ENCODE measurements at places on chromosomes 3 and 15.
A peak's percentile ranks its signal among the peaks of the same experiment; 100 is the strongest.

- DNase-seq = no peak
Measured at GRCh38 chr3:100131241-100131640, 16.9 kb upstream of the FILIP1L start.

DNA sequence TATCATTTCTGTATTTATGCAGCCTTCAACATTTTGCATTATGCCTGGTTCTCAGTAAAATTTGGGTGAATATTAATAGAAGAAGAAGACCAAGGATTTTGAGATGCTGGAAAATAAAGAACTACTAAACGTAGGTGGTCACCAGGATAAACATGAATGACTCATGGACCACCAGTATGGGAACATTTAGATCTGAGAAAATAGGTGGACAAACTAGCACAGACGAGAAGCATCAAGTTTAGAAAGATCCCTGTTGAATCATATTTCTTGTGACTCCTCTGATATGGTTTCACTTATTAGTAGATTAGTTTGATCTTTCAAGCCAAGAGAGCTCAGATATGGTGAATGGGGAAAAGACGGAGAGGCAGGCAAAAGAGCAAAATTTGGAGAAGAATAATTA is 97.9 kb downstream of the RAP2B start:
- no peak for DNase-seq

- peak; percentile 53 for DNase-seq
Measured at GRCh38 chr3:84125201-84125721, 833.5 kb upstream of the CADM2 start.

GRCh38 chr3:197238842-197239241 is 59.6 kb downstream of the DLG1 start:
- no peak for DNase-seq

DNA sequence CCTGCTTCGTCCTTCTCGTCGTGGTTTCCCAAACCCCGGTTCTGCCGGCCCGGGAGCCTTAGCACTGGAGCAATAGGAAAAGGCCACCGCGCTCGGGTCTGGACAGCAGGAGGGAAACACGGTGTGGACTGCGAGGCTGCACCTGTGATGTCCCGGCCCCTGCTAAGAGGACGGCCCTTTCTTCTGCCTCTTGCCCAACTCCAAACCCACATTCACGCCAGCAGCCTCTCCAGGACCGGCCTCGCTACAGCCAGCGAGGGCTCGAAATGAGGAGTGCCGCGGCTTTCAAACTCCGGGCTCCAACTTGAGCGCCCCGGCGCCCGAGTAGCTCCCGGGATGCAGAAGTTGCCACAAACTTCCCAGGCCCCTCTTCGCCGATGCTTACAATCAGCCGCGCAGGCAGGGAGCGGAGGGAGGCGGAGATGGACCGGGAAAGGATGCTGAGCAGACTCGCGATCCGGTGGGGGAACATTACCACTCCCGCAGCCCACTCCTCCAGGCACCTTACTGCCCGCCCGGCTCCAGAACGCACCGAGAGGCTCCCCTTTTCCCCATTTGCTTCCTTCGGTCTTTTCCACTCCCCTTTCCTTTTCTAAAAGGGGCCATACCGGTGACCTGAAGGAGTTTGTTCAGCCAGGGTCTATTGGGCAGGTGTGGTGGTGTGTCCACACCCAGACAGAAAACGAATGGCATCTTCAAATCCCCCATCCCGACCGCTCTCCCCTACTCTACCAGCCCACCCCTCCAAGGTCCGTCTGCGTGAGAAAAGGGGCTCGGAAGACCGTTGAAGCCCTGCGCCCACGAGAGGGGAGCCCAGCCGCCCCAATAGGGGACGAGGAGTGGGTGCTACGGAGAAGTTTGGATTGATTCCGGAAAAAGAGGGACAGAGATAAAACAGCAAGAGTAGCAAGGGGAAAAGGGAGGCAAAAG is 18.8 kb upstream of the SATB1 start:
- peak; percentile 58 for DNase-seq

GRCh38 chr3:125587039-125587648 is 8.2 kb downstream of the OSBPL11 start:
- no peak for DNase-seq

- no peak for DNase-seq
Measured at GRCh38 chr3:29143151-29143550, 137.7 kb upstream of the RBMS3 start.

- no peak for DNase-seq
Measured at GRCh38 chr3:12995389-12996180, 77.6 kb downstream of the IQSEC1 start.

DNA sequence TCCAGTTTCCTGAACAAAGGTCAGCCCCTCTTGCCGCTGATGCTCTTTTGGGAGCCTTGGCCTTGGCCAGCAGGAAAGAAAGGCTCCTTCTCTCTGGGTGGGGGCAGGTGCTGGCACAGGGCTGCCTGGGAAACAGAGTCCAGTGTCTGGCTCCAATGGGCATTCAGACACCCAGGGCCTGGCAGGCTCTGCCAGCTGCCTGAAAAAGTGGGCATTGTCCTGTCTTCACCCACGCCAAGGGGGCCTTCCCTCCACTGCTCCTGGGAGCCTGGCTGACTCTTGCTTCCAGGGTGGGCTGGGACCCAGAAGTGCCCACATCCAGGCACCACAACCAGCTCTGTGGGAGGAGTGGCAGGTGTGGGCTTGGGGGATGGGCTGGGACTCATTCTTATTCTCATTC is 62.7 kb downstream of the RHCG start:
- no peak for DNase-seq

DNA sequence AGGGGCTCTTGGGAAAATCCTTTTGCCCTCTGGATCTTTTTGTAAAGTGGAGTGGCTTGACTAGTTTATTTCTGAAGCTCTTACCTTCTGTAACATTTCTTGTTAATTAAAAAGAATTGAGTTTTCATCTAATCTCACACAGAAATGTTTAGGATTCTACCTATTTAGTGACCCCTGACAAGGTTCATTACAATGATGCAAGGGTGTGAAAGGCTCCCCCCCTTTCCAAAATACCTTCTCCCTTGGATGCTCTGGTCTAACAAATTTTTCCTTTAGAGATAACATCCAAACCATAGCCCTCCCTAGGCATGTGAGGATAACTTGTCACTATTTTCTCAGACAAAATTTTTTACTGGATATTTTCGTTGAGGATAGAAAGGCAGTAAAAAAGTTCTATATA is 223.9 kb downstream of the THRB start:
- DNase-seq = peak; percentile 25

DNA sequence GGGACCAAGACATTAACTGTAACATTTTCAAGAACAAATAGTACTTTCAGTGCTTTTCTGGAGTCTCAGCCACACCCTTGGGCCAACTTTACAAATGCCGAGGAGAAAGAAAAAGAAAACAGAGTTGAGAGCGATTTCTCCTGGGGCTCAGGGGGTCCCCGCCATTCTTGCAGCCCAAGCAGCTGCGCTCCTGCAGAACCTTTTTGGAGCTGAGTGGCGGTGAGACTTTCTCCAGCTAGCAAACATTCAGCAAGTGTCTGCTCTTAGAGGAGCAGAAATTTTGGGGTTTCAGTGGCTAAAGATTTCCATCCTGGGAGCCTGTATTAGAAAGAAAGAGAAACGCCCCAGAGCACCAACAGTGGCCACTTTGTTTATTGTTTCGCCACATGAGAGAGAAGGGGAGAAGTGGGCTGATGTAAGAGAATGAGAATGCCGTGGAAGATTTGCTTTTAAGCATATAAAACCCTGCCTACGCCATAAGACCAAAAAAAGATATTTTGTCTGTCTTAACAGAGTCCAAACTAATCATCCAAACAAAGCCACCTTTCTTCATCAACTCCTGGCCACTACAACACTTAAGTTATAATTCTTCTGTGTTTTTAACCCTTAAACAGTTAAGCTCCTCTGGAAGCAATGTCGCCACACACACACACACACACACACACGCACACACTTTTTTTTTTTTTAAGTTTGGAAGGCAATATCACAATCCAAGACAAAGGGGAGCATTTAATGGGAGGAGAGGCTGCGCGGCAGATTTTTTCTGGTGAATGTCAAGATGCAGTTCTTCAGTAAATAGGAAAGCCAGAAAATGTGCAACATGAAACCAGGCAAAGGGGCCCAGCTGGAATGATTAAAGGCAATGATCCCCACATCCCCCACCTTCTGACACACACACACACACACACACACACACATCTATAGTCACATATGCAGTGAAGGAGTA is 19.2 kb downstream of the EID1 start:
- DNase-seq = peak; percentile 87

GRCh38 chr3:195284842-195285241 is 13.9 kb upstream of the XXYLT1 start:
- DNase-seq = no peak

GRCh38 chr15:28098766-28099554 is at the start of gene OCA2:
TSS of gene OCA2 (minus strand) at chr15:28099315. CDS start at chr15:28081874, 17,441 bp downstream.
- peak; percentile 80 for DNase-seq

DNA sequence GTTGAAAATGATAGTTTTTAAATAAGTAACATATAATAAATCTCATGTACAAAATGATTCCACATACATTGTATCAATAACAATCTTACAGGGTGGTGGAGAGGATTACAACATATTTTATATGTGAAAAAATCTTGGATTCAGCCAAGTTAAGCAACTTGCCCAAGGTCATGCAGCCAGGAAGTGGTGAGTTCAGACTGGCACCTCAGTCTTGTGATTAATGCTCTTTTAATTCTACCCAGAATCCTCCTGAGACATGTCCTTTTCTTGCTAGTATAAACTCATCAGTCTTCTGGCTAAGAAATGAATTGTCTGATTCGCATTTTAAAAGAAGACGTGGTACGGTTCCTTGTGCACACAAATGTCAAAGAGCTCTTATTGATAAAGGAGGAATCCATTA is 4.5 kb upstream of the MYRIP start:
- DNase-seq = no peak

GRCh38 chr15:96720251-96720650 is 389.8 kb downstream of the NR2F2 start:
- no peak for DNase-seq

DNA sequence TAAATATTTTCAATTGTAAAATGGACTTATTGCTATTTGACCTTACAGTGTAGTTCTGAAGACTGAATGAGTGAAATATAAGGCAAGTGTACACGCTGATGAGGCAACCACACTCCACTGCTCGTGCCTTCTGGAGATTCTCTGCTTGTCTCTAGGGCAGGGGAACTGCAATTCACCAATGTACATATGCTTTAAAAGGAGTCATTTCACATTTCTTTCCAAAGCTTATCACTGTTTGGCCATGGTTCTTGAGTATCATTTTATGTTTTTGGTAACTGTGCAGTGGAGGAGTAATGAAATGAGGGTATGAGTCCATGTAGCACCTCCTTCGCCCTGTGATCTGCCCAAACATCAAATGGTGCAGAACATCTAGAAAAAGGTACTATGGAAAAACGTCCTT is 43.7 kb downstream of the CCR4 start:
- no peak for DNase-seq

DNA sequence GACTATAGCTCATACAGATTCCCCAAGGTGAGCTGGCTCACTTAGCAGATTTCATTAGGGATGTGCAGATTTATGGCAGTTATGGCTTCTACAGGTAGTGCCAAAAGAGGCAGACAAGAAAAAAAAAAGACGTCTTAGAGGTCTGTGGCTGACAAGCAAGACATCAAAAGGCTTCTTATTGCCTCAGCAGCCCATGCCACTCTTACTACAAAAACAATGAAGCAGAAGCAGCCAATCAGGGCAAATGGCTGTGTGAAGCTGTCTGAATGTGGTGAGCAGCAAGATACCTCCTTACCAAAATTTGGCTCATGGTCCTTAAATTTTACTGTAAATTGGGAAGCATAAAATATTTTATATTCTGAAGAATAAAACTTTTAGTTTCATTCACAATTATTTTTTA is 557.5 kb upstream of the GOLIM4 start:
- DNase-seq = no peak

DNA sequence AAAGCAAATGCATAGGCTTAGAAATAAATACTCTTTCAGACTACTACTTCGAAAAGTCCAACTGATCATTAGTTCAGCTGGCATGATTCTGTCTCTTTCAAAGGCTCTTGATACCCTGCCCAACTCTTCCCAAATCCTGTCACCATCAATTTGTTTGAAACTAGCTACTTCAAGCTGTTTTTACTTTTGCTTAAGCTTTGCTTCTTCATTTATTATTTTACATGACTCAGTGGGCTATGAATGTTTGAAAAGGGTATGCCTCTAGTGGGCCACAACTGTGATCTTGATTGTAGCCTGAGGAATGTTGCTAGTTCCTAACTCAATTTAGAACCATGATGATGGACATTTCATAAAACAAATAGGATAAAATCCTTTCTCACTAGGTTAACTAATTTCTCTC is 340.8 kb downstream of the NAALADL2 start:
- no peak for DNase-seq

- DNase-seq = no peak
Measured at GRCh38 chr3:129845956-129846355, 47.6 kb downstream of the TMCC1 start.

- no peak for DNase-seq
Measured at GRCh38 chr3:28617821-28618220, 269.2 kb upstream of the AZI2 start.

DNA sequence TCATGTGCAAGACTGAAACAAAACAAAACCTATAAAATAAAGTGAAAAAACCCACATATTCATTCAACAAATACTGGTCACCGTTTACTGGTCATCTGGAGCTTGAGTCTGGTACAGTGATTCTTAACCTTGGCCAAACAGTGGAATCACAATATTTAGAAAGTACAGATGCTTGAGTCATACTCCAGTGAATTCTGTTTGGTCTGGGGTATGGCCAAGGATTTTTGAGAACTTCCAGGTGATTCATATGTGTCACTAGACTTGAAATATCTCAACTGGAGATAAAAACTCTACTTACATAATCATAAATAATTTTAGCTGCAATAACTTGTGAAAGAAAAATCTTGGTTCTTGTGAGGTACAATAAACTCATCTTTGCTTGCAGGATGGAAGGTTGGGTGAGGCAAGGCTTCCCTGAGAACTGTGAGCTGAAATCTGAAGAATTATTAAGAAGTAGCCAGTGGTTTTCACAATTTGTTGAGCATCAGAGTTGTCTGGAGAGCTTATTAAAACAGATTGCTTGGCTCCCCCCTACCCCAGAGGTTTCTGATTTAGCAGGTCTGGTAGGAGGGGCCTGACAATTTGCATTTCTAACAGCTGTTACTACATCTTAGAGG is 9.6 kb downstream of the NEK11 start:
- DNase-seq = no peak

- DNase-seq = no peak
Measured at GRCh38 chr3:65604863-65605526, 433.7 kb downstream of the MAGI1 start.

GRCh38 chr3:106282943-106283342 is 414.1 kb upstream of the CBLB start:
- no peak for DNase-seq

DNA sequence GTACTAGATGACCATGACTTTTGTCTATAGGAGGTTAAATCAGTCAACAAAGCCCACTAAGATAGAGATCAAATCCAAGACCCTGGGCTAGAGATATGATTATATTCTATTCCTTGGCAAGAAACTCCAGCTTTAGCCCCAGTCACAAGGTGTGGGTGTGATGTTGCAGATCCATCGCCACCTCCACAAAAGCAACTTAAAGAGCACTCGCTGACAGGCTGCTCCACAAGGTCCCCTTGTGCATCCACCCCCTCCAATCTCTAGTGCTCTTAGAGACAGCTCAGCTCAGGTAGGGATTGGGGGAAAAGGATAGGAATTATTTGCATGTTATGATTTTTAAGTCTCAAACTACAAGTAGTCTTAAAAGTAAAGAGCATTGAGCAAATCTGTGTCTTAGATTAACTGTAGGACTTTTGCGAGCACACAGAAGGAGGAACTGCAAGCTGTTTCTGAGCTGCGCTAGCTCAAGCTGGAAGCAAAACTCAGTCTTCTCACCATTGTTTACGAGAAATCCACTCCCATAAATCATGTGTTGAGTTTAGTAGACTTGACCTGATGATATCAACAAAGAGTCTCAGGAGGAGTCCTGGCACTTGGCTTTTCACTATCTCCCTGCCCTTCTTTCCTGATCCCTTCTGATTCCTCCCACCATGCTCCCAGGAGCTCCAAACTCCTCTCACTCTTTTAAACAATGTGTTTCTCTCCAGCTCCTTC is 177.6 kb downstream of the STAC start:
- DNase-seq = no peak

Data from kidney (tissue), 22 donors.